ENCODE measurements at places on chromosomes 7 and 10.

DNA sequence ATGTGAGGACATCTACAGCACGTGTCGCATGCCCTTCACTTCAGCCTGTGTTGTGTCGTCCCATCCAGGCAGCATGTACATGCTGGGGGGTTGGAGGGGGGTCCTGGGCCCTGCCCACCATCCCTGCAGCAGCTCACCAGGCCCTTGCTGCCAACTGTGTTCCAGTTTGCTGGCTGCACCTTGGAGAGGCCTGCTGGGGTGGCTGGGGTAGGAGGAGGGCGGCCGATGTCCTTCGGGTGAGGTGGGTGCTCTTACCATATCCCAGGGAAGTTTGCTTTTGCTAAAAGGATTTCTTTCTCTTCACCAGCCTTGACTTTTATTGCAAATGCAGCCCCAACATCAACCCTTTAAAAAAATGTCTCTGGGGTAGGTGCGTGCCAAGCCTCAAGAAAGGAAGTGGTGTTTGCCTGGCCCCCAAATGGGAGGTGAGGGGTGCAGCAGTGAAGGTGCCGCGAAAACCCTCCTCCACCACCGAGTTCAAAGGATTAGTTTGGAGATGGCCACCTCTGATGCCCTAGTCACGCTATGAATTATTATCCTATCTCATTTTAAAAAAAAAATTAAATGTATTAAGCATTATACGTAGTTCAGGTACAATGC, 165.8 kb upstream of the KLF6 start:
- DNase-seq: peak; percentile 40

DNA sequence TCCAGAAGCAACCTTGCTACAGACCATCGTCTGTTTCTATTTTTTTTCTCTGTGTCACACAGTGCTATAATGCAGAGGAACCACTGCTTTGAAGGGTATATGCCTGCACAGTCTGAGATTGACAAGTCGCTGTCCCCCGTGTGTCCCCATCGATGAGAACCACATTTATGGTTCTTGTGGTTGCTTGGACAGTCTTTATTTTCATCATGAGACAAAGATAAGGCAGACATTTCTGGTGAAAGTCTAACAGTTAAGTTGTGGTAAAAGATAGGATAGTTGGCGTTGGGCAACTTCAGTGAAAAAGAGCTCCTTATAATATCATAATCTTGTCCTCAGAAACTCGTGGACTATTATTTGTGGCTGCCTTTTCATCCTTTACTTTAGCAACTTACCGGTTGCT, 6.3 kb upstream of the AKR1E2 start:
- no peak for DNase-seq

- no peak for DNase-seq
Measured at GRCh38 chr7:1940863-1941262, 270.8 kb downstream of the ELFN1 start.

GRCh38 chr10:78432583-78432982, 398.9 kb downstream of the RPS24 start:
- DNase-seq: no peak

DNA sequence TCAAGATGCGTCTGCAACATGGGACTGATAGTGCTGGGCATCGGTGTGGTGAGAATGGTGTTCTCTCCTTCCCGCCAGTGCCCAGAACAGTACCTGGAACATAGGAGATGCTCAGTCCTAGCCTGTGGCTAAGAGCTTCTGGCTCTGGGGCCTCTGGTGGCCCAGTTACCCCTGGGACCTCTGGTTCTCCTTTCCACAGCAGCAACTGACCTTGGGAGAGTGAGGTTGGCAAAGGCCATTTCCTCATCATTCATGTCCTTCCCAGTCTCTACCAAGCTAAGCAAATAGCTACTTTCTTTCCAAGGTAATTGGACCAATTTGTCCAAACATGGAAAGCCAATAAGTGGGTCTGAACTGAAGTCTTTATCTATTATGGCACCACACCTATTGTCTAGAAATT, 11.6 kb upstream of the GOLGA7B start:
- DNase-seq: no peak

DNA sequence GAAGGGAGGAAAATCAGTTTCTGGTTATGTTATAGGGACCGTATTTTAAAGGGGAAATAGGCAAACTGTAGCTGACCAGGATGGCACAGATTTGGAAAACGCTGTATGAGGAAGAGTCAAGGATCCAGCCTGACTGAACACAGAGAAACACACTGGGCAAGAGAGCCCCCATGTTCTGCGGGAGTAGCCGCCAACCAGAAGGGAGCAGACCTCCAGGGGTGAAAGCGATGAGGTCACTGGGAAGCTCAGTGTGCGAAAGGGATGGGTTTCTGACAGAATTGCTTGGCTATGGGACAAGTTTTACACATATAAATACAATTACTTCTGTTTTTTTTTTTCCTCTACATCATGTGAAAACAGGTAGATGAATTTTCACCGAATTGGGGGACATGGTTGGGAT, 291.6 kb upstream of the PODXL start:
- DNase-seq: no peak

DNA sequence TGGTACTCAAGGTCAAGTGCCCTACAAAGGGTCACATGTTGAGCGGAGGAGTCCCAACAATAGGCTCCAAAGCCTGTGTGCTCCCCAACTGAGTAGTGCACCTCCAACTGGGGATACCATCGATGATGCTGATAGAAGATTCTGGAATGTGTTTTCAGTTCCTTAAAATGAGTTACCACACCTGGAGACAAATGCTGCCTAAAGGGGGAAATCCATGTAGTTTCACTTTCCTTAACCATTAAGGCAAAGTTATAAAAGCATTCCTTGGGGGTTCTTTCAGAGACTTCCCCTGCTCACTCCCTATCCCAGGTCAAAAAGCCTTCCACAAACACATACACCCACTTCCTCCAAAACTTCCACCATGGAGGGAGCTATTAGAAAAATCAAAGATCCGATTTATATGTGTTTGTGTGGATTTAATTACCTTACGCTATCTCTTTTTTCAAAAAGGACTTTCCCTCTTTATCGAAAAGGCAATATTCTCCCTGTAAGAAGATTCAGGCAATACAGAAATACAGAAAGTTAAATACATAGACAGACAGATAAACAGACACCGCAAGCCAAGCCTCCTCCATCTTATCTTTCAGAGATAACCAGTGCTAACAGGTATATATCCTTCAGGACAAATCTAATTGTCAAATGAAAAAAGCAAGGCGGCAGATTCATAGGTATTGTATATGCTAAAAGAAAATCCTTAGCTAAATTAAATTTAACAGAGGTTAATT, 135.9 kb upstream of the ASAH2 start:
- no peak for DNase-seq

GRCh38 chr7:51349820-51350545, 33.4 kb upstream of the COBL start:
- no peak for DNase-seq

GRCh38 chr7:66140924-66141323, 26.3 kb downstream of the CRCP start:
- no peak for DNase-seq

GRCh38 chr7:8363407-8364015, 69.9 kb upstream of the NXPH1 start:
- no peak for DNase-seq

GRCh38 chr10:132136689-132137088, 50.1 kb upstream of the DPYSL4 start:
- no peak for DNase-seq

DNA sequence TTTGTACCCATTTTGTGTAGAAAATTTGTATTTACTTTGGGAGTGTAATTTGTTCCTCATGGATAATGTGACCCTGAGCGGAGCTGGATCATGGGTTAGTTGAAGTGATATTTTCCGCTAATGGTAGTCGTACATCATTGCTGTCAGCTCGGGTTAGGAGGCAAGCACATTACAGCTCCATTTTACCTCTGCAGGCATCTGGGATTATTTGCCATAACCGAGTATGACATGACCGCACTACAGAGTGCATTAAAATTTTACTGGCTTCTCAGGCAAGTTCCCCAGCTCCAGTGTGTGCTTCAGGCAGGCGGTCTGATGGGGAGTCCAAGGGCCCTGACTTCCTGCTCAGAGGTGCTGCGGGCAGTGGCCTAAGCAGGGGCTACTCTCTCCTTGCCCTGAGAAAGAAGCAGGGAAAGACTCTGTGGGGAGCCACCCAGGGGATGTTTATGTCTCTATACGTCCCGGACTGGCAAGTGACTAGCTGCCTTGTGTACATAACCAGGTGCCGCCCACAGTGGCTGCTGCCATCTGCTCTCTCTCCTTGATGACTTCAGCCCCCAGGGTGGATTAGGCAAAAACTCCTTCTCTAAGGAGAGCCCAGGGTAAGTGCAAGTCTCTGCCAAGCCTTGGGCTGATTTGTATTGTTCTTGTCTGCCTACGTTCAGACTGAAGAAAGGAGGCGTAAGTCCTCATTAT, 685.3 kb upstream of the GALNT17 start:
- no peak for DNase-seq

DNA sequence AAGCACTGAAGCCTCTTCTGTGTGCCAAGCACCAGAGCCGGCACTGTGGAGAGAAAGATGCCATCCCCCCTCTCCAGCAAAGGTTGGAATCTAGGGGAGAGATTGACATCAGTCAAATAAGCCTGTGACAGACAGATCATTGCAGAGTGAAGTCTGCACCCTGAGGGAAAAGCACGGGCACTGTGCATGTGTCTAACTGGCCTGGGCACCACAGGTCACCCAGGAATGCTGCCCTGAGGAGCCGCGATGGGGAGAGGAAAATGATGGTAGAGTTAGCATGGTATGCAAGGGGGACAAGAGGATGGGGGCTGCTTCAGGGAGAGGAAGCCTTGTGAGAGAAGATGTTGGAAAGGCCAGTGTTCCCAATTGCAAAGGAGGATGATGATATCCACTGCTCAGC, 261.0 kb downstream of the GRID1 start:
- no peak for DNase-seq

DNA sequence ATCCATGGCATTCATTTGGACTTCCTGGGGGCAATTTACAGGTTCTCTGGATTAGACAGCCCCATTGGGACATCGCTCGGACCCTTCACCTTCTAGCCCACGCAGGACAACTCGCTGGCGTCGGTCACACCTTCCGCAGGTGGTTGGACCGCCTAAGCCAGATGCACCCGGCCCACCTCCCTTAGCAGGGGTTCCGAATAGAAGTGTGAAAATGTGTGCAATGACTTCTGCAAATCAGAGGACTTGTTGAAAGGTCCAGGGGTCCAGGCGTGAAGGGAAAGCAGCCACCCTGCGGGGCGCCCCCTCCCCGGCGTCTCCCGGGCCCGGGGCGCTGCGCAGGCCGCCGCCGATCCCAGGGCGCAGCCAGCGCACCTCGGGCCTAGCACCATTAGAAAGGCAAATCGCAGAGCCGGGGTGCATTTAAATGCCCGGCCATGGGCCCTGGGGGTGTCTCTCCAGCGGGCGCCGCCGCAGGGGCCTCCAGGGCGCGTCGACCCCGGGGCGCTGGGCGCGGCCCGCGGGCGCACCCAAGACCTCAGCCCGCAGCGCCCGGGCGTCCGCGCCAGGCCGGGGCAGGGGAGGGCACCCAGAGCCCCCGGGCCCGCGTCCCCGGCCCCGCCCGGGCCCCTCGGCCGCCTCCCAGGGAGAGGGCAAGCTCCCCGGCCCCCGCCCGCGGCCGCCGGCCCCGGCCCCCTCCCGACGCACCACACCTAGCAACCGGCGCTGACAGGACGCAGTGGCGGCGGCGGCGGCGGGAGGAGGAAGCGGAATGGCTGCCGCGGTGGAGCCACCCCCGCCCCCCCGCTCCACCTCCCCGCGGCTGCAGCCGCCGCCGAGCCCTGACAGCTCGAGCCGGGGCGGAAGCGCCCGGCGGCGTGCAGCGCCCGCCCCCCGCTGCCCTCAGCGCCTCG, 1.2 kb downstream of the JAZF1 start:
- peak; percentile 68 for DNase-seq

DNA sequence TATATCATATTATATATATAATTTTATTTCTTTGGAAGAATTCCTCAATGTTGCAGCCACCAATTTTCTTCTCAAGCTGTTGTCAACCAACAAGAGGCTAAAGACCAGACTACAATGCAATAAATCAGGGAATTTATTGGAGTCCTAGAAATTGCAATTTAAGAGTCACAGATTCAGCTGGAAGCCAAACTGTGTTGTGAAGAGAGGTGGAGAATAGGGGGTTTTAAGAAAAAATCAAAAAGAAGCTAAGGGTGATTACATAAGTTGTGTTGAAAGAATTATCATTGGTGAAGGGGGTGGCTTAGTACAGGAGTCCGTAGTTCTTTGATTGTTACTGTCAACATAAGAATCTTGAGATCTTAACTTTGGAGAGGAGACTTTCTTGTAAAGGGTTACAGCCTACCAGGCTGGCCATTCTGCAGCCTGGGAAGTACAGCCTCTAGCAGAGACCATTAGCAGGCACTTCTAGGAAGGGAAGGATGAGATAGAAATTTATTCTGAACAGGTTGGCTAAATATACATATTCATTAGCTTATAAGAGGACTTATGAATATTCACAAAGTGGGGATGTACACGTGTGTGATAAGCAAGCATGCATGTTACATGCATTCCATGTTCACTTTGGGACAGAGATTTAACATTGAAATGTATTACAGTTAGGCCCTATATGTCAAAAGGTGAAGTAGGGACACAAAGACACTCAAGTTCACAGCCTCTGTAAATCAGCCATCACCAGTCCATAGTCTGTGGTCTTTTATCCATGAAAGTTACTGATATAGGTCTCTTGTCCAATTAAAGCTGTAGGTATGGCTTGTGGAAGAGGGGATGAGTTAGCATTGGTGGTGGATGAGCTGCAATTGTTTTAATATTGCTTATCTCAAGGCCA, 8.3 kb upstream of the TMEM168 start:
- DNase-seq: no peak

- no peak for DNase-seq
Measured at GRCh38 chr10:44356139-44357022, 28.5 kb downstream of the CXCL12 start.

DNA sequence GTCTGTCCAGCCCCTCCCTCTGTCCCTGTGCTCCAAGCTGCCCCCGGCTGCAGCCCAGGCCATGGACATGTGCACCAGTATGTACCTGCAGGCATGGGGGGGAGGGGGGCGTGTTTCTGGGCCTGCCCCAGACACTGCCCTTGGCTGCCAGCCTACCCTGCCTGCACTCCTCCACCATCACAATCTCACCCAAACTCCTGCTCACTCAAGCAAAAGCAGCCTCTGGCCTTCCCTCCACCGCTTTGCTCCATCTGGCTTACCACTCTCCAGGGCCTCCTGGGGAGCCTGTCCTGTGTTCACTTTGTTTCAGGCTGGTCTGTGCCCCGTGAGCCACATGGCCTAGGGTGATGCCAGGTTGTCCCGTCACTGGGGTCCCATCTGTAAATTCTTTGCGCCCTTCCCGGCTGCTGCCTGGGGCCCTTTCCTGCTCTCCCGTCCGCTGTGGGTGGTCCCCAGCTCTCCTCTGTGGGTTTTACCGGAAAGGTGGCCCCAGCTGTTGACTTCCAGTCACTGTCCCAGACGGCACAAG, 33.3 kb upstream of the PPIF start:
- DNase-seq: no peak

- DNase-seq: no peak
Measured at GRCh38 chr10:73218431-73219191, 28.4 kb downstream of the DNAJC9 start.

- no peak for DNase-seq
Measured at GRCh38 chr10:96918214-96919002, 86.3 kb downstream of the LCOR start.
